Stimulated activated CD8-positive, alpha-beta memory T cell treated with anti-CD3 and anti-CD28 coated beads, Interleukin-7, amount 100 ng/mL, for 4 hours (primary cell): ENCODE measurements at places on chromosomes 6 and 20.

GRCh38 chr6:35587167-35587566, 74.5 kb upstream of the TULP1 start:
- DNase-seq = no peak

GRCh38 chr6:125888989-125889656, 67.4 kb upstream of the HINT3 start:
- no peak for DNase-seq

- DNase-seq = no peak
Measured at GRCh38 chr6:14943116-14943515, 302.8 kb upstream of the JARID2 start.

GRCh38 chr20:32510601-32511357, 74.4 kb downstream of the NOL4L start:
- DNase-seq = no peak
